ENCODE measurements at places on chromosomes 2 and 18.

- DNase-seq: no peak
These were observed 69.0 kb downstream of the ST6GAL2 start for GRCh38 chr2:106816974-106817373.

DNA sequence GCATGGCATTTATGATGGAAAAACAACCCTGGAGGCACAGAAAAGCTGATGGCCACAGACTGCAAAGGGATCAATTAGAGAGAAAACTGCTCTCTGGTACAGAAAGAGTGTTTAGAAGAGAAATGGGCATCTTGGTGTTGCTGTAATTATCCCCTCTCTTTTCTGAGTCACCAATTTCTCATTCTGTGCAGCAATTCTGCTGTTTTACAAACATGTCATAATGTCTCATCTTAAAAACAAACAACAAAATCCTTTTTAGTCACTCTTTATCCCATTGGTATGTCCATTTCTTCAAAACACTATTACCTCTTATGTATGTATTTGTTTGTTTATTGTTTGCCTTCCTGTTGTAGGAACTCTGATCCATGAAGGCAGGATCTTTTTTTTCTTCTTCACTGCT, 73.9 kb upstream of the HK2 start:
- DNase-seq: no peak

GRCh38 chr2:196441527-196441926, 198.0 kb upstream of the CCDC150 start:
- DNase-seq: no peak

DNA sequence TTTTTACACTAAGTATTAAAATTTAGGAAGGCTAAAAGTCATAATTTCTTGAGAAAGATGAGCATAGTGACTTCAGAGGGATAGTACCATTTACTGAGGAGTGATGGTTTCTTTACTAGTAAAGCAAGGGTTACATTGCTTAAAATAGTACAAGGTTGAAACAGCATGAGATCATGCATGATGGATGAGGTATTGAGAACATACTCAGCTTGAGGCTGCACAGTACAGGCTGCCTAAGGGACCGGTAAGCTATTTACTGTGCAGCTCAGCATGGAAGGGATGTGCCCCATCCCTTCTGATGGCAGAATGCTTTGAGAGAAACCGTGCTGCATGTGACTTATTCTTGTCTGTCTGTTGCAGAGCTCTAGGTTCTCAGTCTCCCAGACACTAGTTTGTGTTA, 122.1 kb downstream of the EML6 start:
- DNase-seq: no peak

DNA sequence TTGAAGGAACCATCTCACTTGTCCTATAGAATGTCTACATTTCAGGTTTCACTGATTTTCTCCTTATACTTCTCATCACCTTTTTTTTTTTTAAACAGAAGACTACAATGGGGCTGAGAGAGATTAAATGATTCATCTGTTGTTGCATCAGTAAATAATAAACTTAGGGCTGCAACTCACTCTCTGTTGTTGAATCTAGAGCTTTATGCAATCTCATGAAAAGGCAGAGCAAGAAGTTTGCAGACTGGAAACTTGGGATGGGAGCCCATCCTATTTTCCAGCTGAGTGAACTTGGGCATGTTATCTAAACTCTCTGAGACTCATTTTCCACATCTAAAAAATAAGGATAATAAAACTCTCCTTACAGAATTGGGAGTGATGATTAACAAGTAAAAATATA, 58.4 kb downstream of the PDE1A start:
- no peak for DNase-seq

DNA sequence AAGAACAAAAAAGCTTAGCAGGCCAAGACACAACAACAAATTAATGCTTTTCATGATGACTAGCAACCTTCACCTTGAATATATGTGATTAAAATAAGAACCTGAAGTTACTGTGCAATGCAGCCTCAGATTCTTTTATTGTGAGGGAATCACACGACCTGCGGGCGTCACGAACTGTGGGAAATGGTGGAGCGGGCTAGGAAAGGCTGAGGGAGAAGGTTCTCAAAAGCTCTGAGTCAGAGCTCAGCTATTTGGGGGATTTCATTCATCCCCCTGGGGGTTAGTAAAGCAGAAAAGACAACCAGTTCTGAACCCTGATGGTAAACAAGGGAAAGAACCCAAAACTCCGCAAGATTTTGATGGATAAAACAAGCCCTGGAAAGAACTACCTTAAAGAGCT, 89.3 kb upstream of the NCKAP5 start:
- no peak for DNase-seq

GRCh38 chr2:237154082-237154638, 68.5 kb downstream of the COPS8 start:
- peak; percentile 20 for DNase-seq

- DNase-seq: no peak
These were observed 5.8 kb upstream of the ABCB11 start for GRCh38 chr2:169036736-169037440.

GRCh38 chr2:11073776-11074175, 81.5 kb upstream of the SLC66A3 start:
- DNase-seq: no peak

DNA sequence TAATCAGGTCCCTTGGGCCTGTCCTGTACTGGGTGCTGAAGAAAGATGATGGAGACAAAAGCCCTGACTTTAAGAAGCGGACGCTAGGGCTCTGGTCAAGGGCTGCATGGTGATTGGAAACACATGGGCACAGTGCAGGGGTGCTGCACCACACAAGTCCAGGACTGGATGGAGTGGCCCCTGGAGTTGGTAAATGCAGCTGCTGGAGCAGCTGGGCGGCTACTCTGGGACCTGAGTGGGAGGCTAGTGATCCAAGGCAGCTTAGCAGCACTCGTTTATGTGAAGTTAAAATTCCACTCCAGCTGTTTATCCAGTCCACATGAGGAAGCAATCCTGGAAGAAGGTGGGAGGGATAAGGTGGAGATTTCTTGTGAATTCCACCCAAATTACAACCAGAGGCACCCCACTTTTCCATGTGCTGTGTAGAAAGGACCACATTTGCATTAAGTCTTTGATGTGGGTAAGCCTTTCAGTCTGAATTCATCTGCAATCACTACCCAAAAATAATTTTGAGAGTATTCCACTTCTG, 24.9 kb downstream of the MERTK start:
- DNase-seq: no peak

DNA sequence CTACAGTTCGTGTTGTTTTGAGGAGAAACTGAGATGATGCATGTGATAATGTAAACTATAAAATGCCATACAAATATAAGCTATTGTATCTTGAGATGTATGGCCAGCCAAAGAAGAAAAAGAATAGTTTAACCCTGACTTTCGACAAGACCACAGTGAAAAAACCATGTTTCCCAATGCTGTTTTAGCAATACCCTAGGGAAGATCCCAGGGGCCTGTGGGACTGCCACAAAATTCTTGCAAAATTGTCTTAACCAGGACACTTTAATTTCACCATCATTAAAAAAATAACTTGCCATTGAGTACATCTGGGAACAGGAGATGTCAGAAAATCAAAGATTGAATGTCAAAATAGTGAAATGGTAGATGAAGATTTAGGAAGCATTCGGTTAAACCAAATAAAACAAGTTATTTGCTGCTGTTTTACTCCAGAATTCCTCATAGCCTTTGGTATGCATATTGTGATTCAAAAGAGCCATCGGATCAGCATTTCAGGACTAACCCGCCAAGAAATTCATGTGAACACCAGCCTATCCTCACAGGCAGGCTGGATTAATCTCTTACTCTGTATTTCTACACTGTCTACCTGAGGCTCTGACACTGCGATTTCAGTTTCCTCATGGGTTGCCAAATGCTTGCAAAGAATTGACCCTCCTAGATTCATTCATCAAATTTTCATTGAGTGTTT, 49.0 kb upstream of the SP3 start:
- no peak for DNase-seq

DNA sequence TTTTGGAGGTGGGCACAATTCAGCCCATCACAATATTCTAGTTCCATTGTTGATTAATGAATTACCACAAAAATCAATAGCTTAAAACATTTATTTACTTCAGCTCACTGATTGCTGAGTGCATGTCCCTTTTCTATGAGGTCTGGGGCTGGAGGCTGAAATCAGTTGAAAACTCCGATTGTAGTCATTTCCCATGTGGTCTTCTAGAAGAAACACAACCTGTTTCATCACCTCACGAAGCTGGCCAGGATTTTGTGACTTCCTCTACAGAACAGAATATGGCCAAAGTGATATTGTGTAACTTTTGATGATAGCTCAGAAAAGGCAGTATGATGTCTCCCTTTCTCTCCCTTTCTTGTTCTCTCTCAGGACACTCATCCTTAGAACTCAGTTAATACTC, 44.1 kb upstream of the CYRIA start:
- DNase-seq: no peak

DNA sequence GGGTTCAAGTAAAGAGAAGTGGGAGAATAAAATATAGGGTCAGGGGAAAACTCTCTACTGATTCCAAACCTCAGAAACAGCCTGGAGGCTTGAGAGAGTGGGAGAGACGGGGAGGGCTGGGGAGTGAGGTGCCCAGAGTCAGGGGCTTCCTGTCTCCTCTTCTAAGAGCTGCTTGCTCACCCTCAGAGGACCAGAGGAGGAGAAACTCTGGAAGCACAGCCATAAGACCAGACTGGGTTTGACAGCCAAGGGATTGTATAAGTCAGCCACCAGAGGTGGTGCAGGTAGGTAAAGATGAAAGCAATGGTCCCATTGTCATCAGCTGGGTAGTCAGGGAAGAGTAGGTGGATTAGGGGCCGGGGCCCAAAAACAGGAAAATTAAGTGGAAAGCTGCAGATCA, 259.4 kb downstream of the TNS1 start:
- DNase-seq: no peak

GRCh38 chr2:114213808-114214207, 228.6 kb upstream of the DPP10 start:
- no peak for DNase-seq

DNA sequence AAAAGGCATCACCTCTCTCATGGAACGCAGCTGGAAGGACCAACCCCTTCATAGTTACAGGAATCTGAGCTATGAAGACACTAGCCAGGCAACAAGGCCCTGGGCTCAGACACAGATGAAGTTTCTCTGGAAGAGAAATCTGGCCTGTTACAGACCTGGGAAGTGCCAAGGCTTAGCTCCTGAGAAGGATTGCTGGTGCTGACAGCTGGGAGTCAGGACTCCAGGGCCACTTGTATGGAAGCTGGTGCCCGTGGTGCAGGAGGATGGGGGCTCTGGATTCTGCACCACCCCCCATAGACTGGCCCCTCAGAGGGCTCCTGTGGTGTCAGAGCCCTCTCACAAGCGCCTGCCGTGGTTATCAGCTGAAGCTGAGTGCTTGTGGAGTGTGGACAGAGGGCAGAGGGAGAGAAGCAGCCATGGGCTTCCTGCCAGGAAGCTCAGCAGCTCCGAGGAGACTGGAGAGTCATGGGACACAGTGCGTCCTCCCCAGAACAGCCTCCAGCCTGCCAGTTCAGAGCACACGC, 87.3 kb upstream of the LCLAT1 start:
- no peak for DNase-seq

DNA sequence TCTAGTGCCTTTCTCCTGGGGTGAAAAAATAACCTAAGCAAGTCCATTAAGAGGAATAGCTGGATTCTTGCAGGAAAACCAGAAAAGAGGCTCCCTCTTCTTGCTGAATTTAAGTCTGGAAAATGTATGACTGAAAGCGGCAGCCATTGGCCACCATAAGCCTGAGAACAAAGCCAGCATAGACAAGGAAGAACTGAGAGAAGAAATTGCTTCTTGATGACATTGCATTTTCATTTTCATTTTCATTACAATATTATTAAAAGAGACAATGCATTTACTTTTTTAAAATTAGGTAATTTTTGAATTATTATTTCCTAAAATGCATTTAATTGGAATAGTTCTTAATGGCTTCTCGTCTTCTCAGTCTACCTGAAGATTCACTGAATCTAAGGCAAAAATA, 1157.5 kb upstream of the ZEB2 start:
- DNase-seq: no peak

DNA sequence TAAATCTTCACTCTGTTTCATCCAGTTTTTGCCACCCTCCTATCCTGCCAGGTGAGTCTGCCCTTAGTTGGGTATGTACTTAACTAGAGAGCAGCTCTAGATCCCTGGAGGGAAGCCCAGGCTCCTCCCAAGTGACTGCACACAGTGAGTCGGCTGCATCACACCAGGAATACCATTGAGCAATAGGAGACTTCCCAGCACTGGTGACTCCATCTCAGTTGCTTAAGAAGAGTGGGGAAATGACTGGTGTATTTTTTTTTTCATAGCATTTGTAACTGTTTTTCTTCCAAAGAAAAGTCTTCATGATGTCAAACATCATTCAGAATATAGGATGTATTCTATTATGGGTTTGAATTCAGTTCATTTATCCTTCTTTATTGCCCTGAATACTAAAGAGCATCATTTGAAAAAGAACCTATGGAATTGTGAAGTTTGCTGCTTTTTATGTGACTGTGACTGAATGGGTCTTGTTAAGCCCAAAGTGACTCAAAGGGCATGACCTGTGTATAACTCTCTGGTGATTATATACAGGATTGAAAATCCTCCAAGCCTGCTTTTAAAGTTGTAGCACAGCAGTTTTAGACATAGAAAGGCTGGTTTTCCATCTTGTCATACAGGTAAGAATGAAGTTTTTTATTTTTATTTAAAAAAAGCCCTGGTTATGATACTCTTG, 84.3 kb downstream of the MAP3K20 start:
- DNase-seq: no peak

Data from stimulated activated CD8-positive, alpha-beta memory T cell treated with anti-CD3 and anti-CD28 coated beads, Interleukin-4, amount 100 ng/mL, for 1 hour (primary cell).